NCI-H1436 (cell line): ENCODE measurements at places on chromosomes 6 and 20.

DNA sequence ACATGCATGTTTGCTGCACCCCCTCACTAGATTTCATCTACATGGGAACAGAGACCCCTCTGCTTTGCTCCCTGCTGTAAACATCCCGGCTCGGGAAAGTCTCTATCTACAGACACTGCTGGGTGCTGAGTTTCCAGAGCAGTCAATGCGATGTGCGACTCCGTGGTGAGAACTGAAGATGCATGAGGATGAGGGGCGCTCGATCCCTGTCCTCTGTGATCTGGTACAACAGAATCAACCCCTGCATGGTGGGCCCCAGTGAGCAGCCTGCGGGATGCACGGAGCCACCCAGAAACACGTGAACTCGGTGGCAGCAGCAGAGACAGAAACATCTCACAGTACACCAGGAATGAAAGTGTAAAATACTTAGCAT, 83.1 kb downstream of the THBS2 start:
- no peak for DNase-seq

- no peak for DNase-seq
These were observed 293.0 kb upstream of the PRDM1 start for GRCh38 chr6:105793130-105793529.

DNA sequence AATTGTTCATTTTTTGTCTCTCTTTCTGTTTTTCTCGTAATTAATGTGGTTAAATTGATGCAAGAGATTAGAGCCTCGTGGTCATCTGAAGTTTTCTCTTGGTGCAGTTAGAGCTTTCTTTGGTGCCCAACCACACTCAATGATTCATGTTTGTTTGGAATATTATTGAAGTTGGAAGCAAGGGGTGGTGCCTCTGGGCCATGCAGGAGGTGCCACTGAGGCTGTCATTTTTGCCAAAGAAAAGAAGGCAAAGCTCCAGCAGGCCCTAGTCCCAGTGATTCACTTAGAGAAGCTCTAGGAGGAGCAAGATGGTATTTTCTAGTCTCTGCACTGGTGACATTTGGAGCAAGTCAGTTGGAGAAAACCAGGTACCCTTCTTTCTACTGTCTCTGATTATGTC, 144.5 kb upstream of the RALGAPA2 start:
- DNase-seq, result no peak

DNA sequence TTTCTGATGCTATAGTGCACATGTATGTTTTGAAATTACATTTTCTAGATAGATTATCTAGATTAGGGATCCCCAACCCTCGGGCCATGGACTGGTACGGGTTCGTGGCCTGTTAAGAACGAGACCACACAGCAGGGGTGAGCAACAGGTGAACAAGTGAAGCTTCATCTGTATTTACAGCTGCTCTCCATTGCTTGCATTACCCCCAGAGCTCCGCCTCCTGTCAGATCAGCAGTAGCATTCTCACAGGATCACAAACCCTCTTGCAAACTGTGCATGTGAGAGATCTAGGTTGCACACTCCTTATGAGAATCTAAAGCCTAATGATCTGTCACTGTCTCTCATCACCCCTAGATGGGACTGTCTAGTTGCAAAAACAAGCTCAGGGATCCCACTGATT, 10.4 kb downstream of the CEP57L1 start:
- DNase-seq, result no peak

DNA sequence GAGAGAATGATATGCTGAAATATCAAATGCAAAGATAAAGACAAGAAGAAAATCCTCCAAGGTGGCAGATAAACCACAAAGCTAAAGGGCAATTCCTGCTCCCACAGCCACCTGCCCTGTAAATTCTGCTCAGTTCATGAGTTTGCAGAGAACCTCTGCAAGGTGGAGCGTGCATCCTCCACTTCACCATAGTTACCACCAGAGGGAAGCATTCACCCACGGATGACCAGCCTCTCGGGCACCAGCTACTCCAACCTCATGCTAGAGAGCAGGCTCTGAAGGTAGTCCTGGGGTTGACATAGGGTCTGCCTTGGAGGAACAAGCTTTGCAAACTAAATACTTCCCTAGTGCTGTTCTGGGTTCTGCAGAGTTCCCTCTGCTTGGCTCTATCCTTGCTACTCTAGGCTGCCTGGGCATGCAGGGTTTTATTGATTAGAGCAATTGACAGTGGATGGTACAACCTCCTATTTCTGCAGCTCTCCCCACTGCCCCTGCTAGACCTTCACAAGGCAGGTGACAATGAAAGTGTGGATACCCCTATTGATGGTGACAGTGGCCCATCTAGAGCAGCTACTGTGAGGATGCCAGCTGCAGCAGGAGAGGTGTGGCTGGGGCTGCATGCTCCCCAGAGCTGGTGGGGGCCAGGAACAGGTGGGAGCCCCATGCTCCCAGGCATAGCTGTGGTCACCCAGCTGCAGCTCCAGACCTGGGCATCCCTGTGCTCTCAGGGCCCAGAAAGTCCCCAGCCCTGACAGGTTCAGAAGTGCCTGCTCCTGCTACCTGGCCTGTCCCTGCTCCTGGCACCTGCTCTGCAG, 51.1 kb downstream of the GGTLC1 start:
- DNase-seq, result peak; percentile 6

DNA sequence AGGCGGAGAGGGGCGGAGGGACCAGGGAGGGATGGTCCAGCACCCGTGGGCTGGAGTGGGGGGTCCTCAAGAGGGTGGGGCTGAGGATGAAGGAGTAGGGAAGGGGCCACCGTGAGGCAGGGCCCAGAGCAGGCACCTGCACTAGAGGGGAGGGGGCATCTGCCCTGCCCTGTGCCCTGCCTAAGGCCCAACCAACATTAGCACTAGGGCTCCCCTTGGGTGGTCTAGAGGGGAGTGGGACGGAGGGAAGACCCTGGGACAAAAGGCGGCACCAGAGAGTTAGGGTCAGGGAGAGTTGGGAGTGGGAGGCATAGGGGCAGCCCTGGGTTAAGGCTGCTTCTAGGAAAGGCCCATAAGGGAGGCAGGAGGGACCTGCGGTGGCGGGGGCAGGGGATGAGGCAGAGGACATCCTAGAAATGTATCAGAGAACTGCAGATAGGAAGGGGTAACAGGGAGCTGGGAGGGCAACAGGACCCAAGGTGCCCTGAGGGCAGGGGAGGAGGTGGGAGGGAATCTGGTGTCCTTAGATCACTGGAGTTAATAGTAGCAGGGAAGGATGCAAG, 24.5 kb downstream of the HLA-F start:
- no peak for DNase-seq

- DNase-seq, result no peak
These were observed 24.2 kb downstream of the NAPB start for GRCh38 chr20:23396950-23397627.

DNA sequence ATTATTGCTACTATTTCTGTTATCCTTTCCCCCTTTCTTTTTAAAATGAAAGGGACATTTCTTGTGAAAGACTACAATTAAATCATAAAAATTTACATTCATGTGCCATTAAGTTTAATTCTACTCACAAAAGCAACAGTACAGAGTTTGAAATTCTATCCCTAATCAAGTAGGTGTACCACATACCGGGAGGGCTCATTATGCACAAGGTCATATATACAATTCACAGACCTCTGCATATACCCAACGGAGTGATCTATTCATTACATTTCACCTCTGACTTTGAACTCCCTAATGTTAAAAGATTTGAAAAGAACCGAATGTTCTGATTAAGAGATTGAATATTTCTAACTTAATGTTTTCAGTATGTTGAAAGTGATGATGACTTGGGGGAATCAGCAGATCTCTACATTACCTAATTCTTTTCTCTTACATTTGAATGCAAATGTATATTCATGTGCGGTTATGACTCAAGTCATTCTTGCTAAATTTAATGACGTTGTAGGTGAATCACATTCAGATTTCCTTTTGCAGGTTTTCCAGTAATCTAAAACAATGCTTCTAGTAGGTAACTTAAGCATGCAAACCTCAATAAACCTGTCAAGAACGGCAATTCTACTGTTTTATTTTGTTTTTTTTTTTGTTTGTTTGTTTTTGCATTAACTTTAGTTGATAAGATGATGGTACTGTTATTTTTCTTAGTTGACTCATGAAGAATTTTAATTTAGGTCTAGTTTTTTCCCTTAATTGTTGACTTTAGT, 7.3 kb downstream of the EYA4 start:
- no peak for DNase-seq

- DNase-seq, result no peak
These were observed 12.4 kb downstream of the MAFB start for GRCh38 chr20:40676491-40677269.

DNA sequence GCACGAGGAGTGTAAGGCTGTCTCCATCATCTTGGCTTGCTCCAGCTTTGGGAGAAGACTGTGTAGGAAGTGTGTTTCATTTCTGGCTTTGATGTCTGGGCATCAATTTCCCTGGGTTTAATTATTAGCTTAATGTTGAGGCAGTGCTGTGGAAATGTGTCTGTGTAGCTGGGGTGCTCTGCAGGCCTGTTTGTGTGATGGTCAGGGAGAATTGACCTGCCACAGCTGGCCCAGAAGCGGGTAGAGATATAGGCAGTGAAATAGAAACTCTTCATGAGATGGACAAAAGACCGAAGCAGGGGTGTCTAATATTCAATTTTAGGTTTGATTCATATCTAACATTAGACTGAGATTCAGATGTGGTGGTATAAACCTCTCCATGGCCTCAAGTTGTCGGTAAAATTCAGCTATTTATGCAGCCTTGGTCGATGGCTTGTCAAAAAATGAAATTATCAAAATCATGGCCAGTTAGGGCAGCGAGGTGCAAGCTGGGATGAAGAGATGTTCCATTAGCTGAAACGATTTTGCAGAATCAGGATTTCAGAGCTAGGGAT, 95.3 kb upstream of the SNX9 start:
- DNase-seq, result no peak

- no peak for DNase-seq
These were observed 11.7 kb upstream of the C6orf118 start for GRCh38 chr6:165321150-165321549.

DNA sequence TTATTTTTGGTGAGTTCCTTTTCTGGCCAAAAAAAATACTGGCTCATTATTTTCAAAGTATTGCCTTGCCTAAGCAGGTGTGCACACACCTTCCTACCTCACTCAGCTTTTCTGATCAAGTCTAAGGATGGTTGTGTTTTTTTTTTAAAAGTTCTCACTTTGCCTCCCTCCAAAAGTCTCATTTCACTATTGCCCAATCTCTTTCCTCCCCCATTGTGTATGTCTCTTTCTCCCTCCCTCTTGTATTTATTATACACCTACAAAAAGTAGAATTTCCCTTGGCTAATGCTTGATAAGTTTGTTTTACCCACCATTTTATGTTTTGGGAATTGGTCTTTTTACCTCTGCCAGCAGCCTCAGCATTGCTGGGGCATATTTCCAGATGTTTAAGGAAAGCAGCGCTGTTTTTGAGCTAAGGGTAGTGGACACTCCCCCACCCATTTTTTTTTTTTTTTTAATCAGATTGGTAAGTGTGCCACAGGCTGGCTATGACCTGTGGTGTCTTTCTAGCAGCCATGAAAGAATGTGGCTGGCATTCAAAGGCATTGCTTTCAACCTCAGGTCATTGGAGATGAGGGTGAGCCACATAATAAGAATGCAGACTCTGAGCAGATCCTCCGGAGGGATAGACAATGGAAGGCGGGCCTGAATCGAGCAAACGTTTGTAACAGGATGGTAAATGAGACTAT, 668.6 kb downstream of the UTRN start:
- no peak for DNase-seq

DNA sequence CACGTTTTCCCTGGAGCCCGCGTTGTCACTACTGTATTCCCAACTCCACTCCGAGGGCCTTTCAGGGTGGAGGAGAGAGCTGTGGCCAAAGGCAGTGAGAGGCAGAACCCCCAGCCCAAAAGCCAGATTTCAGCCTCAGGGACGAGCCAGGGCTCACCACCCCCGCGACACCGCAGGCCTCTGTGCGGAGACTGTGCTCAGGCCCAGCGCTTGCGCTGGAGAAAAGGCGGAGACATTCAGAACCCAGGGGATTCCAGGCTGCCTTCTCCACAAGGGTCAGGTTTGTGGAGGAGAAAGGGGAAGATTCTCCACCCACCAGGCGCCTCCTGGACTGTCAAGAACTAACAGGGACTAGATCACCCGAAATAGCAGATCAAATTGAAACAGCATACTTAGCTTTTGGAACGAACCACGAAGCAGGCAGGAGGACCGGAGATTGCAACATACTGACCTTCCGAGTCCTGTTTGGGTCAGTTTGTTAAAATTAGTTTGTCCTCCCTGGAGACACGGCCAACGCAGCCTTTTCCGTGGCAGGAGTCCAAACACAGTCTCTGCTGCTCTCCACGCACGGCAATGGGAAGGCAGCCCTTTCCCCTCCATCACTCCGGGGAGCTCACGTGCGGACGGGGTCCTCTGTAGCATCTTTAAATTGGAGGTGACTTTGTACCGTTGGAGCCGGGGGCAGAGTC, 14.4 kb downstream of the DLL1 start:
- DNase-seq, result no peak

DNA sequence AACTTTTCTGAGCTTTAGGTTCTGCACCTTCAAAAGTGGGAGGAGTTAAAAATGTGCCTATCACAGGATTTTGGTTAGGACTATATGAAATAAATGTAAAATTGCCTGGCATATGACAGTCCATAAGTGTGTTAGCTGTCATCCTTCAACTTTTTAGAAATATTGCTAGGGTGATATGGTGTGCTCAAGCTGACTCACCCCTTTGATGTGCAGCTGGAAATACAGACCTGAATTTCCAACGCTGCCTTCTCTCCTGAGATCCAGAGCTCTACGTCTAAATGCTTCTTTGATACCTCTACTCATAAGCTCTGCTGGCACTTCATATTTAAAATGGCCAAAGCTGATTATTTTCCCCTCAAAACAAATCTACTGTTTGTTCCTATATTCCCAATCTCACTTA, 2.7 kb downstream of the SLC35B3 start:
- no peak for DNase-seq

DNA sequence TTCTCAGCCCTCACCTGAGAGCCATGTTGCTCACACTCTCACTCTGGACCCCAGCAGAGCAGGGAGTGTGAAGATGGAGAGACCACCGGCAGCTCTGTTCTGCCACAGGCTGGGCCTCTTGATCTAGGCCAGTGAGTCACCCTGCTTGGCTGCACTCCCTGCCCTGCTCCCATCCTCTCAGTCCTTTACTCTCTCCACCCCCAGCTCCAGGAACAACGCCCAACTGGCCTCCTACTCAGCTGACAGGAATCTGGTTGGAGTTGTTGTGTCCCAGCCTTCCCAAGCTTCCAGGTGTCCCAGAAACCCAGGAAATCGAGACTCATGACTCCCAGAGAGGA, at the start of gene PSORS1C1:
PSORS1C1 (plus strand) TSS at position 260 of the 338 bp plus-strand sequence. CDS start 14,833 bp downstream, outside the sequence.
- DNase-seq, result no peak
